Kasumi-1 (cell line): ENCODE measurements at places on chromosomes 2 and 18.

GRCh38 chr2:18500333-18500732, 60.1 kb downstream of the RDH14 start:
- DNase-seq, result no peak

DNA sequence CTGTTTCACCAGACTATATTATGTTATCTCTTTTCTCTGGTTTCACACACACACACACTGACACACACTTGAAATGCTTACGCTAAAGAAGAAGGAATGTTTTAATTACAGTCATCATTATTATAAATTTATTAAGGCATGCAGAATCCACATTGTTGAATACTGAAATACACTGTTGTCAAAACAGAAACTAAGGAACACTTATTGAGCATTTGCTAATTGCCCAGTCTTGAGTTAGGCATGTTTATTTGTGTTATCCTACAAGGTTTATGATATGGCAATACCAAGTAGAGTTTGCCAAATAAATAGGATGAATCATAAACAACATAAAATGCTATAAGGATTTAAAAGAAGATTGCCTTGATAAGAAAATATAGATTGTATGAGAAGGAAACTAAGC, 917.0 kb upstream of the PIK3C3 start:
- no peak for DNase-seq

- DNase-seq, result no peak
Measured at GRCh38 chr2:44325897-44326296, 35.4 kb downstream of the PREPL start.

GRCh38 chr2:74441690-74442482, at the start of gene RTKN:
Gene RTKN, minus strand, starts transcription at chr2:74441937. Its CDS starts 121 bp downstream, at chr2:74441816.
- no peak for DNase-seq

DNA sequence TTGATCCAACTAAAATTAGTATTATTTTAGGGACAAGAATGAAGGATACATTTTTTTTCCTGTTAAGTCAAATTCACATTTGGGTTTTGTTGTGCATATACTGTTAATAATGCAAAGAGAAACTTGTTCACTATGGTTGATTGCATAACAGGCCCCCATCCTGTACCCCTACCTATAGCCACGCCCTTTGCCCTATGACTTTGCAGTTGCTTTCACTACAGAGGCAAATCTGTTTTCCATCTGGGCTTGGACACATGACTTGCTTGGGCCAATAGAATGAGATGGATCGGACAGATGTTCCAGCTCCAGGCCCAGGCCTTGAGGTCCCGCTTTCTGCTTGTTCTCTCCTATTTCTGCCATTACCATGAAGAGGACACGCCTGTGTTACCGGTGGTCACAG, 278.5 kb upstream of the HNRNPA3 start:
- DNase-seq, result no peak

GRCh38 chr2:10460366-10460796, 12.3 kb upstream of the ODC1 start:
- DNase-seq, result no peak

GRCh38 chr2:111238296-111238695, 117.6 kb downstream of the BCL2L11 start:
- DNase-seq, result peak; percentile 10

- no peak for DNase-seq
Measured at GRCh38 chr2:151237422-151238025, 24.1 kb downstream of the RBM43 start.

DNA sequence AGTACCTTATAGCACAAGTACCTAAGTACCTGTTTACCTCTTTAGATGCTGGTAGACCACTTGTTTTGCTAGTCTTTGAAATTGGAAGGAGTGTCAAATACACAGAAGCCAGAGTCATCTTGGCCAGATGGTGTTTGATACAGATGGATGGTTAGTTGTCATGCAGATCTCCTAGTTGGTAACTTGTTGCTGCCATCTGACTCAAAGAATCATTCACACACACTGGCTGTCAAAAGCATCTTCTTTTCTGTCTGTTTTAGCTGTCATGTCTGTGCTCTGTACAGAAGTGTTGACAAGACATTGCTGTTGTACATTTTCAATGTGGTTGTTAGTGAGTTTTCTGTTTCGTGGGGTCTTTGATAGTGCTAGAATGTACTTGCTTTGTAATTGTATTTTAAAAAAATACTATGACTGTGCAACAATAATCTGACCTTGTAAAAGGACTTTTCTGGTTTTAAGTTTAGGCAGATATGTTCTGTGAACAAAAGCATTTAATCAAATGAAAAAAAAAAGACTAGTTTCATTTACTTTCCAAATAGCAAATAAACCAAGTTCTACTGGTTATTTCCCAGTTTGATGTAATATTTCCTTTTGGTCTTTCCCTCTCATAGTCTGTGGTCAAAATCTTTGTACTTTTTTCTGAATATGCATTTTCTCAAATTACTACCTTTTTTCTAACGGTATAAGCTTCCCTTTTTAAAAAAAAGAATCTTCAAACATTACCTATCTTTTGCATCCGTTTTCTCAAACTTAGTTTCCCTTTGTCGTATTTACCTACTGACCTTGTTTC, 39.9 kb downstream of the TANK start:
- no peak for DNase-seq

GRCh38 chr2:232894746-232895145, 24.7 kb downstream of the SNORC start:
- no peak for DNase-seq

GRCh38 chr2:154375579-154375931, 322.9 kb upstream of the KCNJ3 start:
- DNase-seq, result peak; percentile 92

DNA sequence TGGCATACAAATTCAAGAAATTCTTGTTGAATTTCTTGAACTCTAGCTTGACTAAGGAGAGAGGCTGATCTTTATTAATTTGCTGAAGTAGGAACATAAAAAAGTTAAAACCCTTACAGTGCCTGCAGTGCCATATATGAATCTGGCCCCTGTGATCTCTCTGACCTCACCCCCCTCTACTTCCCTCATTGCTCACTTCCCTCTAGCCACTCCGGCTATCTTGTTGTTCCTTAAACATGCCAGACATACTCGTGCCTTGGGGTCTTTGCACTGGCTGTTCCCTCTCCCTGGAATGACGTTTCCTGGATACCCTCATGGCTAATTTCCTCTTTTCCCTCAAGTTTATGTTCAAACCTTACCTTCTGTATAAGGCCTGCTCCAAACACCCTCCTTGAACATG, 246.3 kb upstream of the SIX2 start:
- DNase-seq, result peak; percentile 7

DNA sequence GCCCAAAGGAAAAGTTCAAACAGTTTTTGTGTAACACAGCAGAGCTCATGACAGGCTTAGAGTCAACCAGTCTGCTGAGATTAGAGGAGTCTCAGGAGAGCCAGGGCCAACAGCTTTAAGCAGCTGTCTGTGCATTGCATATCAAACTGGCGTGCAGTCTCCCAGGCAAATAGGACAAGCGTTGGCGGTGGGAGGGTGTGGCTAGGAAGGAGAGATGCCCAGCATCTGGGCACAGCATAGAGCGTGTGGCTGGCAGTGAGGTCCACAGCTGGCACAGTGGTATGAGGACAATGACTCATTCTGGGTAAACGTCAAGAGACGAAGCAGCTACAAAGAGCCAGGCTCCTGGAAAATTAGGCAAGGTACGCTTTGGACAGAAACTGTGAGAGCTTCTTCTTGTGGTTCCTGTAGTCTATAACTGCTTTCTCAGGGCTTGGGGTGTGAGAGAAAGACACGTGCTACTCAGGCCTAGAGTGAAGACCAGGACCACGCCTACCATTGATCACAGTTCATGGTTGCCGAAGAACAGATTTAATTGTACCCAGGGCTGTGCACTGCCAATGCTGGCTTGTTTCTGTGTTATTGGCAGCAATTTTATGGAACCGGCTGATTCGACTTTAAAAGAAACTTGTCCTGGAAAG, 14.8 kb downstream of the ZAP70 start:
- DNase-seq, result no peak

GRCh38 chr2:239828192-239828972, 196.8 kb downstream of the NDUFA10 start:
- no peak for DNase-seq

DNA sequence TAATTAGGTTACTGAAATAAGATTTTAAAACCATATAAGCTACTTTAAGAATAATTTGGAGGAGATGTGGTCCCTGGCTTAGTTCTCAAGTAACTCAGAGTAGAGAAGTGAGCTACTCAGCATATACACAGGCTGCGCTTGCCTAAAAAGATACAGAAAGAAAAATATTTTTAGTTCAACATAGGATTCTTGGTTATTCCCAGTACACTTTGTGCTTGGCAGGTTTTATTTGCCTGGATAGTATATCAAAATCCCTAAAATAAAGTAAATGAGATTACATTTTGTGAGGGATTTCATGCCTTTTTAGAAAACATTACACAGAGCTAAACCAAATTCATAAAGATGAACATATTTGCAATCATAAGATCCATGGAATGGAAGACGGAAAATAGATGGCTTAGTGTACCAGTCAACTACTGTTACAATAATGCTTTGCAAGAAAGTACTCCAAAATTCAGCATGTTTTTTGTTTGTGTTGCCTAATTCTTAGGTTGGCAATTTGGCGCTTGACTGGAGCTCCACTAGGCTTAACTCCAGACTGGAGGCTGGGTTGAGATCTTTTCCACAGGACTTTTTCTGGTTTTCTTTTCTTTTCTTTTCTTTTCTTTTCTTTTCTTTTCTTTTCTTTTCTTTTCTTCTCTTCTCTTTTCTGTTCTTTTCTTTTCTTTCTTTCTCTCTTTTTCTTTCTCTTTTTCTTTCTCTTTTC, 600.5 kb upstream of the SYT4 start:
- DNase-seq, result no peak

- DNase-seq, result no peak
Measured at GRCh38 chr18:31835528-31836133, 75.0 kb upstream of the SLC25A52 start.

DNA sequence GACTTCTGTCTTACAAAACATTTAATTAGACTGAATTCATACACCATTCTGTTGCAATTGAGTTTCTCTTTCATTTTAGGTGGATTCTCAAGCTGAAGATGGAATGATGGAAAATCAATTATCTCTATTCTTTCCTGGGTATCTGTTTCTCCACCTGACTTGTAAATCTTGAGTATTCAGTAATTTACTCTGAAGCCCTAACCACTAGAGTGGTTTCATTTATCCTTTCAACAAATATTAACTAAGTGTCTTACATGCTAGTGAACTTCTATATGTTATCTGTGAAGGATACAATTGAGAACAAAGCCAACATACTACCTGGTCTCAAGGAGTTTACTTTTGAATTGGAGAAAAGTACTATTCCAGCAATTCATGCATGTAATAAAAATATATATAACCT, 94.1 kb upstream of the ZNF804A start:
- no peak for DNase-seq

- DNase-seq, result no peak
Measured at GRCh38 chr2:134718023-134718816, 580 bp downstream of the TMEM163 start.

- DNase-seq, result no peak
Measured at GRCh38 chr2:157857881-157858280, 18.2 kb downstream of the ACVR1 start.
